Activated CD4-positive, alpha-beta T cell treated with anti-CD3 and anti-CD28 coated beads, Interleukin-2, amount 10 ng/mL, durations not matched to agents 7 days and 5 days (primary cell): ENCODE measurements at places on chromosomes 6 and 20.

- no peak for DNase-seq
These were observed 306.3 kb downstream of the PRL start for GRCh38 chr6:21990577-21990976.

DNA sequence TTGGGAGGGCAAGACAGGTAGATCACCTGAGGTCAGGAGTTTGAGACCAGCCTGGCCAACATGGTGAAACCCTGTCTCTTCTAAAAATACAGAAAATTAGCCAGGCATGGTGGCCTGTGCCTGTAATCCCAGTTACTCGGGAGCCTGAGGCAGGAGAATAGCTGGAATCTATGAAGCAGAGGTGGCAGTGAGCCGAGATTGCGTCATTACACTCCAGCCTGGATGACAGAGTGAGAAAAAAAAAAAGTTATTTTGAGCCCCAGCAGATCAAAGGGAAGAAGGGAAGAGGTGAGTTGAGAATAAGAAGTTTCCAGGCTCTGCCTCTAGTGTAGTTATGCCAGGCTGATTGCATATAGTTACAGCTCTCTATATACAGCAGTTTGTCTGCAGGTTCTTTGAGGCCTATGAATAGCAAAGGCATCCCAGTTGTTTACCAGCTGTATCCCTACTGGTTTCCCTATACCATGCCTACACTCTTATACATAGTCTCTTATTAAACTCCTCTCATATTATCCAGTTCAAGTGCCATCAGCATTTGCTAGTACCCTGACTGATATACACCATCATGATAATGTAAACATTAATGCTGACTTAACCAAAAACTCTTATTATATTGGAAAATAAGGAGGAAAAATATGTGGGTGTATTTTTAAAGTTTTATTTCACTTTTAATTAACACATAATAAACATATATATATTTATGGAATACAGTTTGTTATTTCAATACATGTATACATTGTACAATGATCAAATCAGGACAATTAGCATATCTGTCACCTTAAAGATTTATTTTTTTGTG, 823.6 kb upstream of the ADGRB3 start:
- no peak for DNase-seq

DNA sequence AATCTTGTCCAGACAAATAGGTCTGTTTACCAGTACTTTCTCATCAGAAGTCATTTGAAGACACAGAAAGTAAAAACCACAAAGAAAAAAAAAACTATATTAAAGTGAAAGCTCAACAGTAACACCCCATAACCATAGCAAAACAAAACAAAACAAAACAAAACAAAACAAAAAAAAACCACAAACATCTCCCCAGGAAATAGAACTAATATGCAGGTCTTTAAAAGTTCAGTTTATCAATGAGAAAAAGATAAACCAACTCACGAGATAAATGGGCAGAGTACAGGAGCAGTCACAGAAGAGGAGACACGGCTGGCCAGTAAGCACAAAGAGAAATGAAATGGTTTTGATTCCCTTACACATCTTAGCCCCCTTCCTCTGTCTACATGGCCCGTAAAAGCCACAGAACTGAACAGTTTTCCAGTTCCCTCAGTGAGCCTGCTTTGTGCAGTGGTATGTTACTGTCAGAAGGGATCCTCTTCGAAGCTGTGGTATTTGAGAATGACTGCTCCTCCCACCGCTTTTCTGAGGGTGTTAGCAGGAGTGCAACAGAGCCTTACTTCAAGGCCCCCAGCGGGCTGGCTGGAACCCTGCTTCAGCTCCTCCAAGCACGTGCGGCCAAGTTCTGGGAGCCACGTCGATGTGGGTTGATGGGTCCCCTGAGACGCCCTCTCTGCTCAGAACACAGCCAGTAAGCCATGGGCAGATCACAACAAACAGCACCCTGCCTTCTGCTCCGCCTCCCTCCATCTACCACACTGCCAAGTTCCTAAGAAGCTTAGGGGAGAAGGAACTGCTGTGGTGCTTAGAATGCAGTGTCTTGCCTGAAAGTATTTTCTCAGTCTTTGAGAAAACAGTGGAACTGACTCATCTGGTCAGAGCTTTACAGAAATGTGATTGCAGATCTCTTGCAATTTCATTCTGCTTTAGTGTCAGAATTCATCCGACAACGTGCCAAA, 14.0 kb downstream of the UST start:
- DNase-seq = peak; percentile 50

DNA sequence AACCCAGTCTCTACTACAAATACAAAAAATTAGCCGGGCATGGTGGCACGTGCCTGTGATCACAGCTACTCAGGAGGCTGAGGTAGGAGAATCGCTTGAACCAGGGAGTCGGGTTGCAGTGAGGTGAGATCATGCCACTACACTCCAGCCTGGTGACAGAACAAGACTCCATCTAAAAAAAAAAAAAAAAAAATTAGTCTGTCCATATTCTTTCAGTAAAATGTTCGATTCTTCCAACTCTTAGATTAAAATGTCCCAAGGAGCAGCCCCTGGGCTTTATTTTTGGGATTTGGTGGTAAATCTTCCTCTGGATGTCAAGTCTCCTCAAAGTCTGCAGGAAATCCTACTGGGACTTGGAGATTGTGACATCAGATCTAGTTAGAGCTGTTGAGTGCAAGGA, 101.0 kb upstream of the EEF1E1 start:
- no peak for DNase-seq

GRCh38 chr20:63409066-63409833, 48.1 kb upstream of the CHRNA4 start:
- no peak for DNase-seq

DNA sequence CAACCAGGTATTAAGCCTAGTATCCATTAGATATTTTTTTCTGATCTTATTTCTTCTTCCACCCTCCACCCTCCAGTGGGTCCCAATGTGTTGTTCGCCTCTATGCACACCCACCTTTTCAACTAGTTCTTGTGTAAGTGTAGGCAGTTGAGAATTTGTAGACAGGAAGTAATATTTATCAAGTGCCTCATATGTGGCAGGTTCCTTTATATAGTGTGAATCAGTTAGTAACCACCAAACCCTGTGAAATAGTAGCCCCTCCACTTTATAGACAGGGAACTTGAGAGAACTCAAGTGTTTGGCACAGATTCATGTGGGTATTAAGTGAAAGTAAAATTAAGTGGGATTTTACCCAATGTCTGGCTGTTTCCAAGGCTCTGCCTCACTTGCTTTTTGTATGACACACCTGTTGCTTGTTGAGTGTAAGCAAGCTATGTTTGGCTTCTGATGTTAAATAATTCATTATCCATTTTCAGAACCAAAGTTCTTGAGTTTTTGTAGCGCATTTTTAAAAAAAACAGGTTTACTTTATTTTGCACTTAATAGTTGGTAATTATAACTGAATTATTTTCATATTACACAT, 24.8 kb downstream of the AFDN start:
- DNase-seq = no peak

DNA sequence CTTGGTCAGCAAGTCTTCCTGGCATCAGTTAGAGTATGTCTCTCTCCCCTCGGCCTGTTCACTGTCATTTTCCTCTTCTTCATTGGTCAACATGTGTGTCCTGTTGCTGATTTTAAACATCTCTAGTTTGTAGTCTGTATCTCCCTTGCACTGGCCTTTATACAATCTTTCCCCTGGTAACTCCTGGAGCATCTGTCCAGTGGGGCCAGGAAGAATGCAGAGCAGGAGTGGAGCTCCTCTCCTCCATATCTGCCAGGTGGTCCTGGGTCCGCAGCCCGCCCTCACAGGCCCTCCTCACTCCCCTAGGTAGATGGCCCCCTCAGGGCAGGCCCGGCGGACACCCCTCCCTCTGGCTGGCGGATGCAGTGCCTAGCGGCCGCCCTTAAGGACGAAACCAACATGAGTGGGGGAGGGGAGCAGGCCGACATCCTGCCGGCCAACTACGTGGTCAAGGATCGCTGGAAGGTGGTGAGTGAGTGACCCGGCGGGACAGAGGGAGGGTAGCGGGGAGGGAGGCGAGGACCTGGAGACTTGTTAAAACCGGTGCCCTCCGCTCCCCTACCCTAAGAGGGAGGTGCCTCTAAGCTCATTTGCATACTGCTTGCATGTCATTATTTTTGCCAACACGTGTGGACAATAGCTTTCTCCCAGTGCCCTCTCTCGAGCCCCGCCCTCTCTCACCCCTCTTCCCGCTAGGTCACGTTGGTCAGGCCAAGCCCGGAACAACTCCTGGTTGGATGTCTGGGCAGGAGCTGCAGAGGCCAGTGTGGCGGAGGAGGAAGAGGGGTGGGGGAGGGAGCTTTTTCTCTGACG, 3.2 kb downstream of the TTBK1 start:
- DNase-seq = no peak

DNA sequence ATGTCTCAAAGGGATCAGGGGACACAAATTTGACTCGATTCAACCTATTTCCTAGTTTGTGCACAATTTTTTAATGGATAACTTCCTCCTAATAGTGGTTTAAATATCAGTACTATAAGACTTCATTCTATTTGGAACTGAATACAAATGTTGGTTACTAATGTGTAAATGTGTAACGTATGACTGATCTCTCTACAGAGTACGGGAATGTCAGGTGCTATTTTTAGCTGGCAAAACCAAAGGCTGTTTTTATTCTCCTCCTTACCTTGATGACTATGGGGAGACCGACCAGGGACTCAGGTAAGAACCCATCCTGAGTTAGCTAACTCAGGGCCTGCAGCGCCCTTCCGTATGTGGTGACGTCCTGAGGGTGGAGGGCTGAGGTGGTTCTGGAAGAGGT, 33.0 kb downstream of the PRPH2 start:
- no peak for DNase-seq

GRCh38 chr6:140855520-140855919, 1277.2 kb upstream of the GJE1 start:
- no peak for DNase-seq

DNA sequence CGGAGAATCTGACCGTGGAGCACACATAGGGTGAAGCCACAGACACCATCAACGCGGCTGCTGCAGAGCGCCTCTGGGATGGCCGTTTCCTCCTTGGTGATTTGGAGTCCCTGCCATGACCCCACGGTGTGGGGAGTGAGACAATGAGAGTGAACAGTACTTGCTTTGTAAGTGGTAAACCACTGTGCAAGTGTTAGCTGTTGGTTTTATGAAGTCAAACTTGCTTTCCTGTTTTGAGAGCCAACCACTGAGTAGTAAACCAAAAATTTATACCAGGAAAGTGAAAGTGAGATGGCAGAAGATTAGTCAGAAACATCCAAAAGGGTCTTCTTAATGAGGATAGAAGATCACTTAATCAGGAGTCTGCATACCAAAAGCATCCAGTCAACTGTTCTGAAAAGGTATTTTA, 160.7 kb downstream of the FOXC1 start:
- peak; percentile 64 for DNase-seq

- no peak for DNase-seq
These were observed 61.3 kb downstream of the HS3ST5 start for GRCh38 chr6:114281496-114281895.

GRCh38 chr6:30688569-30688968, 2.1 kb upstream of the PPP1R18 start:
- no peak for DNase-seq

GRCh38 chr6:7737867-7738266, 12.0 kb downstream of the BMP6 start:
- no peak for DNase-seq

DNA sequence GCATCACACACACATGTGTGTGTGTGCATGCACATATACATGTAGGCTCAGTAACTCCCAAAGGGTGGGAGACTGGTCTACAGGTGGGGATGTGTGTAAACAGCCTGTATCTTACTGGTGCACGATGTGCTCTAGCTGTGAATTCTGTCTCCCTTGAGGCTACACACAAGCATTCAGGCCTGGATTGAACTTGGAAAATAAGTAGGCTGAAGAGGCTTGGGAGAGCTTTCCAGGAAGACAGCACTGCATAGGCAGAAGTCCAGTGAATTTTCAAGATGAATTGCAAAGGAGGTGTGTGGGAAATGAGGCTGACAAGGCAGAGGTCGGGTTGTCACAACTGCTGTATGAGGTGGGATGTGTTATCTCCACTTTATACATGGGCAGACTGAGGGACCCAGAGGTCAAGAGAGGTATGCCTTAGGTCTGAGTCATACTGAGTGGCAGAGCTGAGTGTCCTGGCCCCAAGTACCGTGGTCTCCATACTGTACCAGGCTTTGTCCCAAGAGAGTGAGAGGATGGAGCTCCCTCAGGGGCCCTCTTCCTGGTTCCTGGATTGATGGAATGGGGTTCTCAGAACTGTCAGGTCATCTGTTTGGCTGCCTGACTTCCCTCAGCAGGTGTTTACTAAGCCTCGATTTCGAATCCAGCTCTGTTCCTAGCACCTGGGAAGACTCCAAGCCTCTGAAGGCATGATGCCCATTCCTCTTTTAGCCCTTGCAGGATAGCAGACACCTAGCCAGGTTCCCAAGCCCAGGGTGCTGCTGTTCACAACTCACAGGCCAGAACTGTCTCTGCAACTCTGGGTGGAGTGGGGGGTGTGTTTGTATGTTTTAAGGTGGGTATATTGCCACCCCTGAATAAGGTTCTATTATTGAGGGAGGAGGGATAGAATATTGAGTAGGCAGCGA, 14.4 kb downstream of the SNPH start:
- DNase-seq = no peak

GRCh38 chr6:18506382-18507017, 119.3 kb downstream of the RNF144B start:
- DNase-seq = no peak

DNA sequence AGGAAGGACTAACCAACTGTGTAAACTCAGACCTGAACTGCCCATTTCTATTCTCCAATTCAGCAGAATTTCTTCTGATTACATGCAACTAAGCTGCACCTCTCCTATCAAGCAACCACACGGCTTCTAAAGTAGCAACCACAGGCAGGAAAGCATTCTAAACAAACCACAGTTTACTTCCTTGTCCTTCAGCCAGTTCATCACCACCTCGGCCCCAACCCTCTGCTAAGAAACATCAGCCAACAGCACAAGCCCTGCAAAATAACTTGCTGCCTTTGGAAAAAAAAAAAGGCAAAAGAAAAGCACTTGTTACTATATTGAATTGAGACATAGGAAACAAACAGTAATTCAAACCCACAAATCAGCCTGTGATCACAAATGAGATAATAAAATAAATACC, 140.3 kb downstream of the NFATC2 start:
- DNase-seq = peak; percentile 71
